ENCODE measurements at places on chromosomes 4 and X.

DNA sequence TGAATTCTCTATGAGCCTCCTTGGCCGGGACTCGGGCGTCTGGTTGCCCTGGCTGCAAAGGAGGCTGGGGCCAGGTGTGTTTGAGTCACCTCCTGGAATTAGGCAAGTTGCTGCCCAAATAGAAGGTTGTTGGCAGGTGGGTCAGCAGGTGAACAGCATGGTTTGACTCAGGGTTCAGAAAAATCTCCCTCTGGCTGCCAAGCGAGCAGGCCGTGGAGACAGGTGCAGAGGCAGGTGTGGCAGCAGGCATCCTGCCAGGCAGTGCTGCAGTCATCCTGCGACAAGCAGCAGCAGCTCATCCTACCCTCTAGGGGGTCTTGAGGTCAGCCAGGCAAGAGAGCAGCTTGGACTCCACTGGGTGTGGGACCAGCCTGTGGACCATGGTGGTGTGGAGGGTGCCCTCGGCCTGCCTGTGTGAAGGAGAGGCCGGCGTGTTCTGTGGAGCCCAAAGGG lies 8.2 kb downstream of the MSANTD1 start:
- DNase-seq, result no peak

GRCh38 chr4:112840061-112840460 lies 203.1 kb downstream of the LARP7 start:
- DNase-seq, result no peak

- DNase-seq, result peak; percentile 17
Measured at GRCh38 chr4:39591290-39591689, 47.4 kb downstream of the SMIM14 start.

- no peak for DNase-seq
Measured at GRCh38 chr4:41098093-41099048, 116.0 kb downstream of the APBB2 start.

GRCh38 chr4:6153874-6154273 lies 46.5 kb downstream of the JAKMIP1 start:
- DNase-seq, result no peak

GRCh38 chrX:127190381-127190780 lies 370.9 kb downstream of the PRR32 start:
- no peak for DNase-seq

DNA sequence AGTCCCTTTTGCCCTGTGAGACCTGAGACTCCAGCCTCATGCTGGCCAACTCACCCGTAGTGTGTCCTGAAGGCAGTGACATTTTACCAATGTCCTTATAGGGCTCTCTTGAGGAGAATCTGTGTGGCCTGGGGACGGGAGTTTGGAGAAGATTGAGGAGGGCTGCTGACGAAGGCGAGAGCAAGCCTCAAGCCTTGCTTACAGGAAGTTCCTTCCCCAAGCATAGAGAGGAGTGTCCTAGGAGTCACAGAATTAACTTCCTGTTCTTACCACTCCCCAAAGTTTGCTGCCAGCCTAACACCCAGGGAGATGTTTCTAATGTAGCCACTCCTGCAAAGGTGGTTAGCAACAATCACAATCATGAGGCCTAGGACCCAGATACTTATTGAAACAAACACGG lies at the start of gene NXF3:
Gene NXF3, minus strand, starts transcription at position 202 of the 400 bp plus-strand sequence. Its CDS starts 120 bp downstream, at position 82.
- no peak for DNase-seq

- no peak for DNase-seq
Measured at GRCh38 chr4:182521011-182521410, 277.8 kb downstream of the TENM3 start.

DNA sequence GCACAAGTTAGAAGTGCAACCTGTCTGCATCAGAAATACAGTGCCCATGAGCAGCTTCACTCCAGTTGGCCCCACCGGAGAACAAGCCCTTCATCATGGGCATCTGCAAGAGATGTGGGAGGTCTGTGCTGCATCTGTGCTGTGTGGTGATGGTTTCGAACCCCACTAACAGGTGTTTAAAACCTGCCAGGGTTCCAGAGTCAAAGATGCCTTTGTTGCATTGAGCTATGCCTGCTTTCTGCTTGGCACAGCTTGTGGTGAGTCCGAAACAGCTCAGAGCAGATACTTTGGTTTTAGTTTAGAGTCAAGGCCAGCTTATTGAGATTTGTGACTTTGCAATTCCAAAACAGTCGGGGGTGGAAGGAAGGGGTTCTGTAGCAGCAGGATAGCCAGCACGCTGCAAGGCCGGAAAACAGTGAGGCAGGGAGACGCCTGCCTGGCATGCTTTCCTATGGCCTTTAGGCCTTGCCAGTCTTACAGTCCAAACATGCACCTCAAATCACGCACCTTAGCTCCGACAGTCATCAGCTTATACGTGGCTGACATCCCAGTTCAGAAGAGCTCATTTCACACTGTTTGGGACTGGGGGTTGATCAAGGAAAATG lies 21.8 kb downstream of the MAGEA9 start:
- no peak for DNase-seq

DNA sequence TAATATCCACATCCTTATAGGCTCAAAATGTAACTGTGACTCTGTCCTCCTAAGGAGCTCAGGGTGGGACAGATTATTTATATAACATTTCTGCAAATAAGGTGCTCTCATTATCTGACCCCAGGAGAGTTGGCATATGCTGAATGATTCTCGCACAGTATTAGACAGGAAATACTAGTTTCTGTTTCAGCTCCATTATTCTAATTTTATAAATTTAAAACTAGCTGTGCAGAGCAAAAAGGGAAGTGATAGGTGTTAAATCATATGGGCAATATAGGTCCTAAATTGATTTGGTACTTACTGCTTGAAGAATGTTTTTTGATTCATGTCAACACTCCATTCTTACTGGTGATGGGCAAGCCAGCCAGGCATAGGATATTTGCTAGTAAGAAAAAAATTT lies 141.5 kb downstream of the GLRA2 start:
- DNase-seq, result no peak

DNA sequence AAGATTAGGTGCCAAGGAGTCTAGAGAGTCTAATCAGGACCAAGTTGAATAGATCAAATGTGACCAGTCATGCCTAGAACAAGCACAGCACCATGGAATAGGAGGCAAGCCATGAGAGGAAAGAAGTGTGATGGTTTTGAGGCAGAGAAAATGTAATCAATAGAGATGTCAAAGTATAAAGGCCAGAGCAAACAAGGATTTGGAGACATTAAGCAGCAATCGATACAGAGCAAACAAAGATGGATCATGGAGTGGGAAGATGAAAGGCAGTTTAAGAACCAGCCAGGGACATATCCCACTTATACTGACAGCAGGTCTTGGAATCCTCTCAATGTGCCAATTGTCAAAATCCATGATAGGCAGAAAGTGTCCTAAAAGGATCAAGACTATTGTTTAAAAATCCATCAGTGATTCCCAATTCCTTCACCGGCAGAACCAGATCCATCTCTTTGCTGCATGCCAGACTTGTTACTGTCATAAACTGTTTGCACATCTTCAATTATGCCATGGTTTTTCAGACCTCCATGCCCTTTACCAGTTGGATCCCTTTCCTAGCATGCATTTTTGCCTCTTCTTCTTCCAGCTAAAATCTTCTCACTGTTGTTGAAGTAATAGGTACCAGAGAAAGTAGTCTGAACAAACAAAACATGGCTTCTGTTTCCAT lies 520.7 kb upstream of the ARX start:
- no peak for DNase-seq

DNA sequence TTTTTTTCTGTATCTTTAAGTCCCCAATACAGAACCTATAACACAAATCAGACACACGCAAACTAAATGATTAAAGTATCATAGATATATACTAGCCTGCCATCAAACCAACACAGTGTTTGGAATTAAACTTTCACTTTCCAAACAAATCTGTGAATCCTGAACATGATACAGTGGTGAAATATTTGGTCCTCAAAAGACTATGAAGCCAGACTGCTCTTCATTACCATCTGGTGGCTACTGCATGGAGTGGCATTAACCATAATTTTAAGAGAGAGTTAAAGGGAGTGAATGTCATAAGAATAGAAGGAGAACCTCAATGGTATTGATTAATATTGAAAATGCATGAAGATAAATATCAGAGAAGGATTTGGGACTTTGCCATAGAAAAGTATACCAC lies 9.2 kb upstream of the GABRA4 start:
- peak; percentile 11 for DNase-seq

DNA sequence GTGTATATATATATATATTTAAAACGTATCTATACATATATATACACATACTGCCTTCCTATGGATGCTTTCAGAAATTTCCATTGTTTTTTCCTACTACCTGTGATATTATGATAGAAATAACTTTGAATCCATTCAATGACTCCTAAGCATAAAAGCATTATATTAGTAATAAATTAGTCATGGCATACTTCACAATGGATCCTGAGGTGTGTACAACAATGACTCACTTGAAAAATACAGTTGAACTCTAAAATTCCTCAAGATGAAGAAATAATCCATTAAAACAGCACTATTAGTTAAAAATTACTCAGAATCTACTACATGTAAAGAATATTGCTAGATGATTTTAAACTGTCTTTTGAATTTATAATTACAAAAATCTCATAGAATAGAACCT lies 201.1 kb downstream of the STPG2 start:
- no peak for DNase-seq

GRCh38 chr4:86048426-86048825 lies 311.4 kb downstream of the MAPK10 start:
- DNase-seq, result no peak

DNA sequence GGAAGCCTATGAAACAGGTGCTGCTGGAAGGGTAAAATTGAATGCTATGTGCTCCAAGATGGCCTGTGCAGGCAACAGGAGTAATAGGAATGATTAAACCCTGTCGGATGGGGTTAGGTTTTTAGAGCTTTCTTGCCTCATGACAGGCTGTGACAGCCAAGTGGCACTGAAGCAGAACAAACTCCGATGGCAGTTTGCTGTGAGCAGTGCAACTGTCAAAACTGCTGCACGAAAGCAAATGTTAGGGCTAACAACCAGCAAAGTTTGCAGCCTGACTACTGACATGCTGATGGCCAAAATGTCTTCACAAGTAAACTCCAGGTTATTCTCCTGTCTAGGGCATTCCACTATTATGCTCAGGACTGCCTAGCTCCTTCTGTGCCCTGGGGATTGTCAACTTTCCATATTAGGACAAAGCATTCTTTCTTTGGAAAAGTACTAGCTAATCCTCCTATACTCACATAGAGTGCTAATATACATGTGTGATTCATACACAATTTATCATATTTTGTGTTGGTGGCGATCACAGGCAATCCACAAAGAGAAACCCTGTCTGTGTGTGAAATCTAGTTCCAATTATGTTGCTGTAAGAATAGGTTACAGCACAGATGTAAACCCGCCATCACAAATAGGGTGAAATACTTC lies 486.6 kb upstream of the TENM3 start:
- no peak for DNase-seq

GRCh38 chr4:26077756-26078155 lies 163.7 kb downstream of the SMIM20 start:
- no peak for DNase-seq

GRCh38 chr4:188960411-188961093 lies 821.3 kb downstream of the TRIML1 start:
- peak; percentile 17 for DNase-seq

GRCh38 chr4:115515366-115515765 lies 401.9 kb upstream of the NDST4 start:
- DNase-seq, result no peak

- DNase-seq, result no peak
Measured at GRCh38 chrX:17595456-17596035, 141.7 kb upstream of the SCML1 start.

DNA sequence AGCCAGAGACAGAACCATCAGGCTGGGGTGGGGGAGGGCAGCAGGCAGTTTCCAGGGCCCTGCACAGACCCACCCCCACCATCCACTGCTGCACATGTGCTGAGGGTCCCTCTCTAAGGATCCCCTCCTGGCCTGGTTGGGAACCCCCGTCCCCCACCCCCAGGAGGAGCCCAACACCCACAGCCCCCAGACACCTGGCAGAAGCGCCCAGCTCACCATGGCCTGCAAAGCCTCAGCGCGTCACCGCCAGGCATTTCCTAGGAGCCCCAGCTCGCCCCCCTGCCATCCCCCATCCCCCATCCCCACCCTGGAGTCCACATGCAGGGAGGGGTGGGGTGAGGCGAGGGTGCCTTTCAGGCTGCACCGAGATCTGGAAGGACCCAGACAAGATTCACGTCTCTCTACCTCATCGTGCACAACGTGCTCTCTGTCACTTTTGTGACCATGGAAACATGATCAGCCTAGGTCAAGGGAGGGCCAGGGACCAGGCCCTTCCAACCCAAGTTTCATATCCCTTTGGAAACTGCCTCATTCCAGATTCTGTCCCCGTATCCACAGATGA lies 9.3 kb downstream of the MXD4 start:
- no peak for DNase-seq

- DNase-seq, result no peak
Measured at GRCh38 chrX:85619962-85620361, 240.5 kb upstream of the POF1B start.

DNA sequence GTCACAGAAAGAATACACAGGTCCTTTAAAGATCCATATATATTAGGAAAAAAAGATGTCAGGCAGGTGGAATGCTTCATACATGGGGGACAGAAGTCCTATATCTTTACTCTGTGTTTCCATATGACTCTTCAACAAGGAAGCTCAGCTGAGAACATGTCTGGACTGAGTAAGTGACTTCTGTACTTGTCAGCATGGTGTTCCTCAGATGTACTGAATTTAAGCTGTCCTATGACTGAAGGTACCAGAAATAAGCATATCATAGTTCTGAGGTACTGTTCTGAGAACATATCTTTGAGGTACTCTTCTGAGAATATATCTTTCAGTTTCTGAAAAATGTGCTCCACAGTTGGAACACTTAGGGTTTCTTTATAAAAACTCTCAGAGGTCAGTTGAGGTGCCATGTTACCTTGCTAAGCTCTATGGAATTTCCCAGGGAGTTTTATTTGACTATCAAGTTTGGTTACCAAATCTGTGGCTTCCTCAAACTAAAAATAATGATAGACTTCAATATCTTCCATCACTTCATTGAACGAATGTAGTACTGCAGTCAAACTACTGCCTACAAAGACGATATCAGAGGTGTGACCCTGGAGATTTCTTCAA lies 597.2 kb upstream of the GNPDA2 start:
- no peak for DNase-seq

DNA sequence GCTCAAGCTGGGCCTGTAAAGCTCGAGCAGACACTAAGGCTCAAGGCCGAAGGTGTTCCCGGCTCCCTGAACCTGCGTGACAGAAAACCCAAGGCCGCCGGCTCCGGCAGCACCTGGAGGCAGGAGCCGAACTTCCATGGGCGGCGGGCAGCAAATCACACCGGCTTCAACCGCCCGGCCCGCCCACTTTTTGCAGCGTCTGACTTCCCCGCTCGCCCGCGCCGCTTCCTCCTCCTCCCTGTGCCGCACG lies 940 bp upstream of the NSD2 start:
- peak; percentile 85 for DNase-seq

- DNase-seq, result no peak
Measured at GRCh38 chrX:32195611-32196010, 1015.7 kb downstream of the DMD start.

- no peak for DNase-seq
Measured at GRCh38 chrX:72421797-72422196, 116.1 kb upstream of the CITED1 start.
